ENCODE measurements at places on chromosomes 12 and 14.

DNA sequence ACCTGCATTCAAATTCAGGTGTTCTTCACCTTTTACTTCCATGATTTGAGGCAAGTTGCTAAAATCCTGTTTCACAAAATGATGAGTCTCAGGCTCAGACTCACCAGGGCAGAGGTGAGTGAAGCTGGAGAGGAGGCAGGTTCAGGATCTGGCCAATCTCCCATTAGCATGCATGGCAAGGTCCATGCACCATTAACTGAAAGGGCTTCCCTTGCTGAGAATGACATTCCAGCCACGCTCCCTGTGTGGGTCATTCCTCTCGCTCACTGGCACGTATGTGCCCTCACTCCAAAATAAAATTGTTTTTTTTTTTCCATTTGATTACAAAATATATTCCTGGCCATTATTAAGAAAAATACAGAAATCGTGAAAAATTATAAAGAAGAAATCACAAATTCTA lies 257.6 kb downstream of the C12orf75 start:
- DNase-seq, result no peak

GRCh38 chr14:93042968-93043940 lies 72.5 kb downstream of the ITPK1 start:
- DNase-seq, result no peak

GRCh38 chr12:34166427-34167060 lies 144.2 kb downstream of the ALG10 start:
- DNase-seq, result no peak

DNA sequence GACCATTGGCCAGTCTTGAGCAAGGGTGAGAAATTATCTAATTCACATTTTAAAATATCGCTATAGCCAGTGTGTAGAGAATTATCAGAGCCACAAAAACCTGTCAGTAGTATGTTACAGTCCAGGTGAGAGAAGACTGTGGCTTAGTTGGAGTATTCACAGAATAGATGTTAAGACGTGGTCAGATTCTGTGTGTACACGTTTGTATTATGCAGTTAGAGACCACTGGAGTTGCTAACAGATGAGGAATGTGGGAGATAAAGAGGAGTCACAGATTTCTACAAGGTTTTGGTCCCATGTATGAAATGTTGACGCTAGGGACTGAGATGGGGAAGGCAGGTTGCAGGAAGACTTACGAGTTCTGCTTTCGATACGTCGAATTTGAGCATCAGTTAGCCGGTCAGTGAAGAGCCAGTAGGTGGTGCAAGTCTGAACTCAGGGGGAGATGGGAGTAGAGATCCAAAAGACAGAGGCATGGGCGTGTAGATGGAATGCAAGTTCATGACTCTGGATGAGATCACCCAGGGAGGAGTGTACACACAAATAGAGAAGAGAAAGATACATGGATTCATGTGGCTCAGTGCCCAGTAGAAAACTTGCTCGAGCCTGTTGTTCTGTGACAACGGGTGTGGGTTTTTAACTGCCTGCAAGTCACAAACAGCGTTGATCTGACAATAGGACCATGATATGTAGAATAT lies 114.8 kb upstream of the FLRT2 start:
- no peak for DNase-seq

Measured in activated CD4-positive, alpha-beta T cell treated with anti-CD3 and anti-CD28 coated beads for 4 hours (primary cell).